ENCODE measurements at places on chromosomes 7 and 10.

- DNase-seq = peak; percentile 27
Measured at GRCh38 chr7:20331910-20332813, 1.5 kb downstream of the ITGB8 start.

DNA sequence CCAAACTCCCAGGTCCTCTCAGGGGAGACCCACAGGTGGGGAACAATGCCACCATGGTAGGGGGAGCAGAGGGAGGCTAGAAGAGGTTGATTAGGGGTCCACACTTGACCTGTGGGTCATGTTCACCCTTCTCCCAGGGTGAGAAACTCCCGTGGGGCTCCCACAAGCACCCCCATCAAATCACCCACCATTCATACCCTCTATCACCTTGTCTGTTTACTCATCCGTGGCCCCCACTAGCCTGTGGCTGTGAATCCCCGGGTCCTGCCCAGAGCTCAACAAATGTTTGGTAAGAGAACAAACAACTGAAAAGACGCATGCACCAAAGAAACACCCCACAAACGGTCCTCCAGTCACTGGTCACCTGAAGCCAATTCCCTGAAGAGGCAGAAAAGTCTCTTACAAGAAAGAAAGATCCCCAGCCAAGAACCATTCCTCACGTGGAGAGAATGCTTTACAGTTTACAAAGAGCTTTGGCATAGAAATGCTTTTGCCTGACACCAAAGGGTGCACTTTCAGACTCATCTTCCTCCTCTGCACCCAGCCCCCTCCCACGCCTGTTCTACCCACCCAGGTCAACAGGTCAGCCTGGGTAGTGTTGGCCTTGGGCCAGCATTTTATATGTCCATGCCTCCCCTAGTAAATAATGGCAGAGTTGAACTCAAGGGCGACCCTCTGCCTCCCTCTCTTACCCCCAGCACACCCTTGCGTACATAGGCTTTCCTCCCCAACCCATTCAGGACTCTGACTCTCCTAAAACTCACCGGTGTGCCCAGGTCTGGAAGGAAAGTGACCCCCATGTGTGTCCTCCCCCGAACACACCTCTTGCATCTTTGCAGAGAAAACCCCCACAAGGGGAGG, 1.9 kb downstream of the ZCCHC24 start:
- DNase-seq = no peak

GRCh38 chr10:21424459-21424861, 101.0 kb downstream of the SKIDA1 start:
- DNase-seq = no peak

- peak; percentile 37 for DNase-seq
Measured at GRCh38 chr10:13758312-13758711, 171.5 kb downstream of the PRPF18 start.

DNA sequence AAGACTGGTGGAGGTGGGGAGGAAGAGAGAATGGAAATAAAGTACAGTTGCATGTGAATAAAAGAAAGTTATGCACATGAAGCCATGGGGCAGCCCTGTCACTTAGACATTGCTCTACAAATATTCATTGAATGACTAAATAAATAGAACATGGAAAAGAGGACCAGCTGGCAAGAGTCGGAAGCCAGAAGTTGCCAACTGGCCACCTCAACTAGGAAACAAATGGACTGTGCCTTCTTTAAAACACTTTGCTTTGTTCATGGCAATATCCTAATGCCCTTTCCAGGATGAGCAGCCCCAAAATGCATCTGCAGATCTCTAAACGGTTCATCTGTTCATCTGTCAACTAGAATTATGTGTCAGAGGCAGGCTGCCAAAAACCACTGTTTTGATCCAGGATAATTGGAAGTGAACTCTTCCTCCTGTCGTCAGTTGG, 157.3 kb downstream of the NOC3L start:
- DNase-seq = no peak

GRCh38 chr7:45180084-45180986, 22.7 kb downstream of the RAMP3 start:
- DNase-seq = no peak

DNA sequence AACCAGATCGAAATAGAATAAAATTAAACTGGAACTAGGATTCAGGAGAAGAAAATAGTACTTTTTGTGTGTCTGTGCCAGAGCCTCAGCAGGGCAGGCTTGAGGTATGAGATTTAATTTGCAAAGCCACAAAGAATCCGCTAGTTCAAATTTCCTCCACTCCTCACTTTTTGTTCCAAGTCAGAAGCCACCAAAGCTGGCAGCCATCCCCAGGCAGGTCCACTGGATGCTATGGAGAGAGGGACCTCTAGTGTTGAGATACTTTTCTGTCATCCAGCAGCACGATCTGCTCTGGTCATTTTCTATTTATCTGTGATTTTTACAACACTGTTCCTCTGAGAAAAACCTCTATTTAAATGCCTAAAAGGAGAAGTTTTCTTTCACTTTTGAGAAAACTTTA, 147.9 kb upstream of the FRMD4A start:
- DNase-seq = peak; percentile 82

GRCh38 chr7:17668122-17668521, 272.2 kb downstream of the SNX13 start:
- no peak for DNase-seq

DNA sequence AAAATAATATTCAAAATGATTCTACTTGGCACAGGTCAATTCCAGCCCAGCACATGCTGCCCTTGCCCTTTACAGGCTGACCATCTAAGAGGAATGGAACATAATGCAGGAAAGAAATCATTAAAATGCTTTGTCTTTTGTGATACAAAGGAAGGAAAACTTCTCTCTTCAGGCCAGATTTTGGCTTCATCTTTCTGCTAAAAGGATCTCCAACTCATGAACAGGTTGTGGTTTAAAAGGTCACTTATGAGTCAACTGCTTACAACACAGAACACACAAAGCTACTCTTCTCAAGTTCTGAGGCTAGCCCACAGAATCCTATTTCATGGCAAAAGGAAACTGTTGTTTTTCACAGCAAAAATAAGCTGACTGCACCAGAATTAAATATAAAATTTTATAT, 197.1 kb downstream of the DOCK4 start:
- DNase-seq = no peak

GRCh38 chr7:149624006-149624405, 126.4 kb upstream of the ZNF746 start:
- DNase-seq = peak; percentile 50

DNA sequence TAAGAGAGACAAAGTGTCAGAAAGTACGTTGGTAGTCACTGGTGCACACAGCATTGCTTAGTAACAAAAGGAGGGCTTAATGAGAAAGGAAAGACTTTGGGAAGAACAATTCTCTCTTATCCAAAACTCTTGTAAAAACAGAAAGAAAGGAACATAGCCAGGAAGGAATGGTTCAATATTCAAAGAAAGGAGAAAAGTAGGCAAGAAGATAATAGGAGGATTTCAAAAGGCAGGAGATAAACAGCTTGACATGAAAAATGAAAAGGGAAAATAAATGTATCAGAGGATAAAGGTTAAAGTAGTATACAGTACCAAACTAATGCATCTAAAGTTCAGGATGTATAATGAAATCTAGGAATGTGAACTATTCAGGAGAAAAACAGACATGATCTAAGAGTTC, 20.1 kb downstream of the ZFAND4 start:
- DNase-seq = peak; percentile 31

GRCh38 chr10:107284187-107284586, 119.7 kb upstream of the SORCS1 start:
- DNase-seq = no peak

DNA sequence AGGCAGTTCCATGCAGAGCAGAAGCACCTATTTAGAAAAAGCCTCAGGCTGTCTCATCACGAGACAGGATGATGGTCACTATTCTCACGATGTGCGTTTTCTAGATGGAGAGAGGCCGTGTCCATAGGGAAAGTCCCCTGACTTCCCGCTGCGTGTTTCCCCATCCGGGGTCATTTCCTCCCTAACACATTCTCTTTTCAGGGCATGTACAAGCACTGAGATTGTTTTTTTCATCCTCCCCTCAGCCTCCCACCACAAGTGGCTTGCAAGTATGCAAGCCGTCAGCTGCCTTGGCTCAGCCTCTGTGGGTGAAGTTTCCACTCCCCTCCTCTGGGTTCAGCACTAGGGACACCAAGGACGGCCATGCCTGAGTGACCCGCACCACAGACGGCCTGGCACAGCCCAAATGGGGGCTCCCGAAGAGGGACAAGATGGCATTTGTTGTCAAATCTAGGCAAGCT, 2.7 kb upstream of the CALML5 start:
- no peak for DNase-seq

DNA sequence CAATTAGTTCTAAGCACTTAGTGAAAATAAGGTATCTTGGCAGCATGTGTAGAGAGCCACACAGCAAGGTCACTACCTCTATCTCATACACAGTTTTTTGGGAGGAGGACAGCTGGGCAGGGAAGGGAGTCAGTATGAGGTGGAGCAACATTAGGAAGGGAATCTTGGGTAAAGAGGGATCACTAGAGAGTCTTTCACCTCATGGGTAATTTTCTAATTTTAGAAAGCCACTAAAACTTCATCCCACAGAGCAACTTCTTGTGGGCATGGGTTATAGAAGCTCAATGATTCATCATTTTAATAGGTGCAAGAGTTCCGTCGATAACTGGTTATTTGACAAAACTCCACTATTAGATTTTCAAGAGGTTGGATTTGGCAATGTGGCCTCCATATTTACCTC, 2.5 kb downstream of the NRAP start:
- no peak for DNase-seq

DNA sequence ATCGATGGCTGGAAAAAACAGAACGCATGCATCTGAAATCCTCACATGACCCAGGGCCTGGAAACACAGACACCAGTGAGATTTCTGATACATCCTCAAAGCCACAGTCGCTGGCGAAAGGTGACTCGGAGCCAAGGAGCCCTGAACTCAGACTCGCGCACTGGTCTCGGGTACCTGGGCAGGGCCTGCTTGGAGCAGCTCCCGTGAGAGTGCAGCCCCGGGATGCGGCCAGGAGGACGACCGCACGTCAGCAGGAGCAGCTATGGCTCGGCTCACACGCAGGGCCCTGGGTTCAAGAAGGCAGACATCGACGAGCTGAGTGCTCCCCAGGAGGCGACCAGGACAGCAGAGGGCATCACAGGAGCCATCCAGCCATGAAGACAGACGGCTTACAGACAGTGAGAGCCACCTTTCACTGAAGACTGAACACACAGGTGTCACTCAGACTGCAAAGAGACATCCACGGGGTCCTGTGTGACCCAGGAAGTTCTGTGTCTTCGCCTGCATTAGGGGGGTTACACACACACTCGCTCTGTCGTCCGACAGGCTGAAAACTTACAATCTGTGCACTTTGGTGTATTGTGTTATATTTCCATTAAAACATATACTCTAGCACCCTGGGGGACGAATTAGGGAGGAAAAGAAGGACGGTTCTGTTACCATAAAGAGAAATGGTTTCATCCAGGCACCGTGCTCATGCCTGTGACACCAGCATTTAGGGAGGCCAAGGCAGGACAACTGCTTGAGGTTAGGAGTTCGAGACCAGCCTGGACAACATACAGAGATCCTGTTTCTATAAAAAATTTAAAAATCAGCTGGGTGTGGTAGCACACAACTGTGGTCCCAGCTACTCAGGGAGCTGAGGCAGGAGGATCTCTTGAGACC, 227.7 kb downstream of the MAD1L1 start:
- no peak for DNase-seq

DNA sequence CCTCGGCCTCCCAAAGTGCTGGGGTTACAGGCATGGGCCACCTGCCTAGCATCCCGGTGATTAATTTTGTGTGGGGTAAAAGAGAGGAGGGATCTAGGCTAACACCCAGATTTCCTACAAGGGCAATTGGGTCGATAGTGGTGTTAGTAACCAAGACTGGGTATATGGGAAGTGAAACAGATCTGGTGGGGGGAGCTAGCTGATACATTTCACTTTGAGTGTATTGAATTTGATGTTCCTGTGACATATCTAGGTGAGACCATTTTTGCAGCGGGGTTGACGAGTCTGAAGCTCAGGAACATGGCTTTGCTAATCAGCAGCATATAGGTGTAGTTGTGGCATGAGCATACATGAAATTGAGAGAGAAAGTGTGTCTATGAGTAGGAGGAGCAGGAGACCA, 12.0 kb downstream of the CLCN1 start:
- DNase-seq = no peak

- no peak for DNase-seq
Measured at GRCh38 chr10:119320981-119321380, 113.6 kb downstream of the GRK5 start.

- DNase-seq = no peak
Measured at GRCh38 chr10:68727146-68727545, 6.1 kb downstream of the CCAR1 start.

DNA sequence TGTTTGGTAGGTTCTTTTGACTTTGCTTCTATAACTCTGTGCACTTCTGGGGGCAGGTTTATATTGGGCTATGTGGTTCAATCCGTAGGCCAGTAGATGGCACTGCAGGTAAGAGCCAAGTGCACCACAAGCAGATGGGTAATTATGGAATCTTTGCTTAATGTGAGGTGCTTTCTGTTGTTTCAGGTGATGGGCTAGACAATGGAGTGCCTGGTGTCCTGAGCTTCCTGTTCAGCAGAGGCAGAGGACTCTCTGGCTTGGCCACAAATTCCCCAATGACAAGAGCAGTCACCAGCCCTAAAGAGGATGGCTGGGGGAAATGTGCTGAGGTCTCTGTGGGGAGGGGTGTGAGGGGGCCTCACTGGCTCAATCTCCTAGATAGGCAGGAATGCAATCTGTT, 455.0 kb downstream of the CCSER2 start:
- peak; percentile 65 for DNase-seq

DNA sequence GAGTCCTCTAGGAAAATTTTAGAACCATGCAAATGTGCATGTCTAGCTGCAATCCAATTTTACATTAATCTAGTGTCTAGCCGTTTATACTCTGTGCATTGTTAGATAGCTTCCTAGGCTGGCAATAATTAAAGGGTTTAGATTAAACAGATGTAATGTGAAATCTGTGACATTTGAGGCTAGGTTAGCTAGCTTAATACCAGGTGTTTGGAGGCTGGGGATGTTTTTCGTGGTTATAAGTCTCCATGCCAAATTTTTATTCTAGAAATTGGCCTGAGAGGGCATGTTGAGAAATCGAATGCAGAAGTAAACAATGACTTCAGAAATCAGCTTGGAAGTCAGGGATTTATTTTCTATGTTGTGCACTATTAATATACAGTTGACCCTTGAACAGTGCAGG, 94.2 kb downstream of the ST7 start:
- no peak for DNase-seq

DNA sequence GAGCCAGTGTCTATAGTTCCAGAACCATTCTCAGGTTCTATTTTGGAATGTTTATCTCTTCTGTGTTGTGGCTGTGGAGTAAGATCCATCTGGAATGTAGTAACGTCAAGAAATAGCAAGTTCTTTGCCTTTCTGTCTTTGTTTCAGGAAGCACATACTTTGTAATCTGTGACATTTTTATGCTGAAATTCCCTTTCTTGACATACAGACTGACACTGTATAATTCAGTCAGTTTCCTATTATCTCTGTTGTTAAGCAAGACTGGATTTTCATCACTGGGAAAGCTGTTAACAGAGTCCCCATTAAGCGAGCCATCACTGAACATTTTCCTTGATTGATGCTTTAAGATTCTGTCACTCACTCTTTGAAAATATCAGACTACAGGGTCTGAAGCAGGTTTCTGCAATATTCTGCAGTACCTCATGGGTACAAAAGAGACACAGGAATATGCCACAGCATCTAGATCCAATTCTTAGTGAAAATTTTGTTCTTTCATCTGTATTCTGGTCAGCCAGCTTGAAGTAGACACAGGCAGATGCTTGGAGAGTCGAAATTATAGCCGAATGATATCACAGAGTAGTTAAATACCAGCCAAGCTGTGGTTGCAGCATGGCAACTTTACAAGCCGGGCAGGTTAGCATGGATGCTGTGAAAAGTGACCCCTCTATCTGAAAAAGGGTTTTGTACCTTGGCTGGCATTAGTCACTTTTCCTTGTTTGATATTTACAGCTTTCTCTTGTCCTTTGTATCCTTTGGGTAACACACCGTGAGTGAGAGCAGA, 62.6 kb downstream of the CACNB2 start:
- no peak for DNase-seq
